ENCODE measurements at places on chromosomes 3 and 15. TPM values are rescaled to one million over a fixed set of nuclear protein-coding genes. Genes with fewer than 3 reads are reported as not detected.

ZDHHC23 gene
- total RNA-seq = 4.3 TPM

ARGFX gene
- total RNA-seq = not detected

MKRN3 gene
- total RNA-seq = 1.1 TPM

UTS2B gene
- total RNA-seq = not detected

GRCh38 chr3:148940983-148941382 is 50.4 kb upstream of the GYG1 start:
- DNase-seq = no peak

DNA sequence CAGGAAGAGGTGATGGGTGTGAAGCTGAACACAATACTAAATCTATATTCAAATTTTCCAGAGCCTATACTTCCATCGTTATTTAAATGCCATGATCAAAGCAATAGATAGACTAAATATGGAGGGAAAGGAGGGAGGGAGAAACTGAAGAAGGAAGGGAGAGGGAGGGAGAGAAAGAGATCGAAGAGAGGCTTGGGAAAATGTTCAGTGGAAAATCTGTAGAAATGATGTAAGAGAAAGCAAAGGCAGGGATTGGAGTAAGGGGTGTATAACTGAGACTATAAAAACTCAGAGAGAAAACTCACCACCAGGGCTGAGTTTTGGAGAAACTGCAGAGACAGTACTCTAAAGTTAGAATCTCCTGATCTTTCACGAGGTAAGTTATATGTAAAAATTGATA is at the start of gene OSTN:
Gene OSTN (plus strand): TSS at position 310 of the 400 bp plus-strand sequence. CDS start 13,292 bp downstream, outside the sequence.
- no peak for DNase-seq

GRCh38 chr3:141267629-141268028 is 36.0 kb downstream of the PXYLP1 start:
- DNase-seq = no peak

DNA sequence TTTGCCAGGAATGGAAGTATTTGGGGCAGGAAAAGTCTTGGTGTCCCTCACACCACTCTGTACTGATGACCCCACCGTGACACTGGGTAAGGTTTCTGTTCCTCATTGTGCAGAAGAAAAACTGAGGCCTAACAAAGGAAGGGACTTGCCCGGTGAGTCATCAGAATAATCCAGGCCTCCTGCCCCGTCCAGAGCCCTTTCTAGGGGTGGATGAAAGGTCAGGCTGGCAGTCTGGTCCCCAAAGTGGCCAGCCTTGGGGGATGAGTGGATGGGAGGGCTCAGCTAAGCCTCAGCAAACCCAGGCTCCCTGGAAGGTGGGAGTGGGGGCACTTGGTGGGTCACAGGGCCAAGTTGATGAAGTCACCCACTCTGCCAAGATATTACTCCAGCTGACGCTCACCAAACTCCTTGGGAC is 2.3 kb upstream of the DNAH1 start:
- DNase-seq = no peak

GRCh38 chr15:75712668-75713337 is at the start of gene CSPG4:
Gene CSPG4 (minus strand): TSS chr15:75712848. CDS start chr15:75712755, 93 bp downstream.
- DNase-seq = no peak

- DNase-seq = no peak
Measured at GRCh38 chr3:141928631-141929270, 52.3 kb downstream of the ATP1B3 start.

DNA sequence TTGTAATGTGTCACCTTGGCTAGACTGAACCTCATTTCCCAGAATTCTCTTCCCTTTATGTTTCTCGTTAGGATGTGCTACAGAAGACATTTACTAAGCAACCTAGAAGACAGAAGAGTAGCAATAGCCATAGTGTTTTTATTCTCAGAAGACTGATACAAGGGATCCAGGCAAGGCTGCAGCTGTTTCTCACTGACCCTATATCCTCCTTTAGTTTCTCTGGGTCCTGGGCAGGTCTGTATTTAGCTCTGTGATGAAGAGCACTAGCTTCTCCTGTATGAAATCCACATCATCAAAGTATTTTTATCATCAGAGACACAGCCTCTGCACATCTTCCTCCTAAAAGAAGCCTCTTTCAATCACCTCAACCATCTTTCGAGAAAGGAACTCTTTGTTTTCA is 72.5 kb downstream of the SUMF1 start:
- DNase-seq = no peak

DNA sequence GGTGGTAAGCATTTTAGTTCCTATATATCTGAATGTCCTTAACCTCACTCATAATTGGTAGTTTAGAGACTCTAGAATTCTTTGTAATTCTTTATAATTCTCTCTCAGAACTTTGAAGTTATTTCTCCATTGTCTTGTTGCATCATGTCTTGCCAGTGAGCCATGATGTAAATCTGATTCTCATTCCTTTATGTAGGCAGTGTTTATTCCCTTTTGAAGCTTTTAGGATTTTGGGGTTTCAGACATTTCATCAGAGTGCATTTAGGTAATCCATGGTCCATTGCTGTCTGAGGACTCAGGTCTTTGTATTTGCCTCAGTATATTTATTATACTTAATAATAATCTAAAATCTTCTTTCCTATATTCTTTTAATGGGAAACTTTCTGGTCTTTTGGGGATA is 20.6 kb downstream of the CMC1 start:
- no peak for DNase-seq

- no peak for DNase-seq
Measured at GRCh38 chr15:60673918-60674558, 195.1 kb upstream of the ICE2 start.

DNA sequence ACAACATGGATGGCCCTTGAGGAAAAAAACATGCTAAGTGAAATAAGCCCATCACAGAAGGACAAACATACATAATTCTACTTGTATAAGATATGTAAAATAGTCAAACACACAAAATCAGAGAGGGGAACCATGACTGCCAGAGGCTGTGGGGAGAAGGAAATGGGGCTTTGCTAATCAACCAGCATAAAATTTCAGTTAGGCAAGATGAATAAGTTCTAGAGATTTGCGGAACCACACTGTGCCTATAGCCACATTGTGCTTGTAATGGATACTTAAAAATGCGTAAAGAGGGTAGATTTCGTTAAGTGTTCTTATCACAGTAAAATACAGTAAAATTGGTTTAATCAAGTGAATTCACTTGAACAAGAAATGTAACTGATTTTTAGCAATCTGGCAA is 33.7 kb upstream of the SPTBN5 start:
- no peak for DNase-seq

DNA sequence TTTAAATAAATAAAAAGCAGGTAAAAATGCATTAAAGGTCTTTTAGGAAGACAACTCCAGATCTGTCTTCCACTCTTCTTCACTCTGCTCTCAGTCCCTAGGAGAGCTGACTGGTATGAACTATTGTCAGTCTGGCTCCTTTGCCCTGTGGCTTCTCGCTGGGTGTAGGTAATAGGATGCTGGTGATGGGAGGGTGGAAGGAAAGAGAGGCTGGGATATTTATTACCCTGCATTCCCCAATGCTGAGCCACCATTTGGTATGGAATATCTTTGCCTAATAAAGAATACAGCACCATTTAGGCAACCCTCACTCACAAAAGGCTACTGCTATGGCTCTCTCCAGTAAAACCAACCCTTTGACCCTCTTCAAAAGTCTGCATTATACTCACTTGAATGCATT is 326.9 kb downstream of the CNTN3 start:
- no peak for DNase-seq

GRCh38 chr3:99498550-99499234 is 139.7 kb upstream of the COL8A1 start:
- DNase-seq = no peak

GRCh38 chr3:184366619-184367289 is 5.2 kb downstream of the POLR2H start:
- no peak for DNase-seq

DNA sequence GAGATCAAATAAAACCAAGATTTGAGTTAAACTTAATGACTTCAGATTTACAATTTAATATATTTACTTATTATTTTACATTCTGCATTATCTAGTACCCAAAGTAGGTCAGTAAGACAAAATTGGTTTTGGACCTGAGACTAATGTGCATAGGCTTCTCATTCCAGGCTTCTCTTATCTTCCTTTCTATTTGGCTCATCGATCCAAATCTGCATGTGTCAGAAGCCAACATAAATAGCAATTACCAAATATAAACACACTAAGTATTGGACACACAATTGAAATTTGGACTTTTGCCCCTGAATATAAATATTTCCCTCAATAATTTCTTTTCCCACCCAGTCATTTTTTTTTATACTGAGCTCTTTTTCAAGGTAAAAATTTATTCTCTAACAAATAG is 290.6 kb upstream of the ARHGEF26 start:
- DNase-seq = no peak

- DNase-seq = no peak
Measured at GRCh38 chr3:178181088-178181487, 355.1 kb upstream of the KCNMB2 start.

DNA sequence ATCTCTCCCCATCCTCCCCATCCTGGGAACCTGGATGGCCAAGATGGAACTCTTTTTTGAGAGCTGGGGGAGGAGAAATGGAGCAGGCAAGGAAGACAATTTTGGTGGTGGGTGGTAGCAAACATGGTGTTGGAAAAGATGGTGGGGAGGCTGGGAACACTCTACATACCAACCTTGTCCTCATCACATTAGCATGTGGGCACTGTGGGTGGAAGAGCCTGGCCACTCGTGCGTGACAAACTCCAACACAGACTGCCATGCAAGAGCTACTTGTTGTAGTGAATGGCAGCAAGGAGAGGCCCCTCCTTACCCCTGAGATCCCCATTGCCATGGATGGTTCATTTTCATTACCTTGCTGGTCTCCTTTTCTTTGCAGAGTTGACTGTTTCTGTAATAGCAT is 262.6 kb downstream of the RPLP1 start:
- DNase-seq = no peak

DNA sequence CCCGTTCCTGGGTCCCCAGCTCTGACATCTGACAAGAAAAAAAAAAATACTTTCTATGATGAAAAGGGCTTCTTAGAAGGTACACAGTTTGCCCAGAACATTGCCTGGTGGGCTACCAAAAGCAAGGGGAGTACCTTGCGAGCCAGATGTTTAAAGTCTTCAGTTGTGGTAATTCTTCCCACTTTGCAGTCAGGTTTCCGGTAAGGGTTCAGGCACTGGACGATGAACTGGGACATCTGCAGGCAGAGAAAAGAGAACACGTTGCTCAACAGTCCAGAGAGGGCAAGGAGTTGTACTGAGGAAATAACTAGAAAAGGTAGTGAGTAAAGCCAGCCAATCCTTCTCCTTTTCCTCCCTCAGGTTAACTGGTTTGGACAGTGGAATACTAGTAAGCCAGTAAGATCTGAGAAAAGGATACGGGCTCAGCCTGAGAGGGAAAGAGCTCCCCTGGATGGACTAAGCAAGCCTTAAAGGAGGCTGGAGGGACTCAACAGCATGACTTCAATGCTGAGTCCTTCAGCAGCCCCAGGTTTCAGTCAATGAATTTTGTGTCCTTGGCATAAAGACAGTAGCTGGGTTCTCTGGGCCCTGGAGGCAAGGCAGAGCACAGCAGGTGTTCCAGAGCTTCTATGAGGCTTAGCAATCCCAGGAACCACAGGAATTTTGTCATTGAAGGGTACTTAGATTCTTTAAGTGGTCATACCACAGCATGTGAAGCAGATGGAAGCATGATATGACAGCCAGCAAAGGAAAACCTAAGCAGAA is 38.2 kb downstream of the NBEAL2 start:
- DNase-seq = no peak

DNA sequence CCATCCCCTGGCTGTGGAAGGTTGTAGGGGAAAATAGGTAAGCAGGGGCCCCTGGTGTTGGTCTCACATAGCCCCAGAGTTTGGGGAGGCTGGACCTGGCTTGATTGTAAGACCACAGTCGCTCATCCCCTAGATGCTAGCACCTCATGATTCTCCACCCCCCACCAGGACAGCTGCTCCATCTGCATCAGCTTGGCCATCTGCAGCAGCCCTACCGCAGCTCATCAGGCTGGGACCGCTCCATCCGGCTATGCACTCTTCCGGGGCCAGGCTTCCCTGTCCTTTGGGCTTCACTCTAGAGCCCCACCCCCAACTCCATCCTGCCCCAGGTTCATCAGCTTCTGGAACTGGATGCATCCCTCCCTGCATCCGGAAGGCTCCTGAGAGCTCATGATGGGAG is 12.6 kb downstream of the SCN5A start:
- DNase-seq = no peak

DNA sequence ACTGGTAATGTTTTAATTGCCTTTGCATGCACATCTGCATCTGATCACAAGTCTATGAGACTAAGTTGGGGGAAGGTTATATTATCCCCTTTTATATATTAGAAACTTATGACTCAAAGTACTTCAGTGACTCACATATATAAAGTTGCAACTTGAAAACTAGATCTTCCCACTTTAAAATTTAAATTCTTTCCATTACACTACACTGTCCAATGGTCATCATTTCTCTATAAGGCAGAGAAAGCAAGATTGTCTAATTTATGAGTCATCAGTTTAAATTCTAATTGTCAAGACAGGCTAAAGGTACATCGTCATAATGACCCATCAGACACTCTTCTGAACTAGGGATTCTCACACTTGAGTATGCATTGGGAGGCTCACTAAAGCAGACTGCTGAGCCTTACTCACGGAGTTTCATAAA is 37.9 kb downstream of the CPA3 start:
- no peak for DNase-seq

- DNase-seq = no peak
Measured at GRCh38 chr3:31370380-31370666, 162.4 kb upstream of the STT3B start.

DNA sequence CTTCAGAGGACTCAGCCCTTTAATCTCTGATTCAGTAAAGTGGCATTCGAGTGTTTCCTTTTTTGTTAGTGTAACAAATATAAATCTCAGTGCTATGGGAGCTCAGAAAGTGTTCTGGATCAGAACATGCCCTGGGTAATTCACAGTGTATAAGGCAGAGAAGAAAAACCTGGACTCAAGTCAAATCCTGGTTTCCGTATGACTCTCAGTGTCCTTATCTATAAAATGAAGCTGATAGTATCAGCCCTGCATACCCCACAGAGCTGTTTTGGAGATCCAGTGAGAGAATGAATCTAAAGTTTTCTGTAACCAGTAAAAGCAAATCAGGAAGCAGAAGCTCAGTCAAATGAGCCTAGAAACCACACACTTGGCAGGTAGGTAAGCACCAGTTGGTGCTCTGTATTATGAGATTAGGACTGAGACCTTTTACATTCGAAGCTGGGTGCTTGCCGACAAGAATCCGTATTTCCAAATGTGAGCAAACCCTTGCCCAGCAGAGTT is 67.2 kb downstream of the IL1RAP start:
- no peak for DNase-seq

Data from CD8-positive, alpha-beta memory T cell (primary cell).